DMS 273 treated with DMSO at 0.1 percent for 48 hours (cell line): ENCODE measurements at places on chromosomes 3 and 15.

- no peak for DNase-seq
Measured at GRCh38 chr3:162082516-162082915, 585.9 kb downstream of the OTOL1 start.

DNA sequence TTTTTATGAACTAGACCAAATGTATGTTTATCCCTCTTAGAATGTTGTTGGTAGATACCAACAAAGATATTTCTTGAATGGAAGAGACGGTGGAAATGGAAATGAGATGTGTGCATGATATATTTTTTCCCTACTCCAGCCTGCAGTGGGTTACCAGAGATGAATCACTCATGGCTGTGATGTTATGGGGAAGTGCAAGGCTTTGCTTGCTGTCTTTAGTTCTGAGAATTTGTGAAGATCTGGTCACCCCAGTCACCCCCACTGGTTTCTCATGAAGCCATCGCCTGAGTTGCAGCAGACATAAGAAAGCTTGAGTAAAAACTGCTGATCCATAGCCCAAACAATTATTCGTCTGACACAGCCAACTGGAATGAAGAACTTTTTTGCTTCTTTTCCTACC lies 78.1 kb upstream of the EOMES start:
- no peak for DNase-seq

- DNase-seq: no peak
Measured at GRCh38 chr3:169215461-169216352, 447.8 kb downstream of the MECOM start.

DNA sequence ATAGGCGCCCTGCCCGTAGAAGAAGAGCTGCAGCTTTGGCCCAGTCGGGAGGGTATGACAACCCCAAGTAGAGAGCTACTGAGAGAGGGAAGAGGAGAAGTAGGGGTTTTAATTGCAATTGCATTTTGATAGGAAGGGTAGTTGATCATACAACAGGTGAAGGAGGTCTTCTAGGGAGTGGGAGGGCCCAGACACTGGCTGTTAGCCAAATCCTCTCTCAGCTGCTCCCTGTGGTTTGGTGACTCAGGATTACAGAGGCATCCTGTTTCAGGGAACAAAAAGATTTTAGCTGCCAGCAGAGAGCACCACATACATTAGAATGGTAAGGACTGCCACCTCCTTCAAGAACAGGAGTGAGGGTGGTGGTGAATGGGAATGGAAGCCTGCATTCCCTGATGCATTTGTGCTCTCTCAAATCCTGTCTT lies 408.9 kb upstream of the THBS1 start:
- peak; percentile 76 for DNase-seq
